Stimulated activated CD8-positive, alpha-beta memory T cell treated with anti-CD3 and anti-CD28 coated beads, Interleukin-7, amount 100 ng/mL, for 24 hours (primary cell): ENCODE measurements at places on chromosomes 16 and 17.

- DNase-seq, result no peak
These were observed 17.1 kb upstream of the NAGLU start for GRCh38 chr17:42518755-42519545.

DNA sequence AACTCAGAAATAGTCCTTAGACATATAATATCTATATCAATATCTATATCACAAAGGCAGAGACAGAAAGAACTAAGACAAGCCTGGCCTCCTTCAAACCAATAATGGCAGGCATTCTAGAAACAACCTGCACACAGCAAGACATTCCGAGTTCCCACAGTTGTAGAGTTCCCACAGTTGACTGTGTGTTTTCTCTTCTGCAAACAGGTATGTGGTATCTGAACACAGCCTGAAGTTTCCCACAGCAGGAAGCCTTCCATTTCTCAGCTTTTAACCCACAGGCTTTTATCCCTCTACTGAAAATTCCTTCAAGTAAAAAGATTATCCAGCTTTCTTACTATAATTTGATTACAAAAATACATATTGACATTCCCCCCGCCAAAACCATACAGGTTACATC is 73.9 kb downstream of the ZZEF1 start:
- no peak for DNase-seq

GRCh38 chr16:81495321-81496234 is 51.0 kb downstream of the CMIP start:
- DNase-seq, result no peak

GRCh38 chr17:79029327-79030009 is 5.5 kb downstream of the C1QTNF1 start:
- DNase-seq, result no peak

DNA sequence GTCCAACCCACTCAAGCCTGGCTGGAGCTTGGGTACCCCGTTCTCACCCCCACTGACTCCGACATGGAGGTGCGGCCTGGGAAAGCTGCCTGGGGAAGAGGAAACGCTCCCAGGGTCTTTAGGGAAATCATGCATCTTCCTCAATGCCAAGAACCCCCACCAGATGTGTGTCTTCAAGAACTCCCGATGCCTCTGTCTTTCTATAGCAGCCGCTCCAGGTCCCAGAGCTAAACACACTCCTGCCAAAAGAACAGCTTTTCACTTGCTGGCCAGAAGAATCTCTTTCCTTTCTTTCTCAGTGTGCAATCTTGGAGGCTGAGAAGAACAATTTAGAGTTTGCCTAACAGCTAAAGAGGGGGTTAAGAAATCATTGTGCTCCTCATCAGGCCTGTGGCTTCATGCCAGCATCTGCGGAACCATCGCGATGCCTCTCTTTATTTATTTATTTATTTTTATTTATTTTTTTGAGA is 41.1 kb upstream of the MTSS2 start:
- no peak for DNase-seq

GRCh38 chr17:18109935-18110485 is 1.5 kb downstream of the MYO15A start:
- no peak for DNase-seq

DNA sequence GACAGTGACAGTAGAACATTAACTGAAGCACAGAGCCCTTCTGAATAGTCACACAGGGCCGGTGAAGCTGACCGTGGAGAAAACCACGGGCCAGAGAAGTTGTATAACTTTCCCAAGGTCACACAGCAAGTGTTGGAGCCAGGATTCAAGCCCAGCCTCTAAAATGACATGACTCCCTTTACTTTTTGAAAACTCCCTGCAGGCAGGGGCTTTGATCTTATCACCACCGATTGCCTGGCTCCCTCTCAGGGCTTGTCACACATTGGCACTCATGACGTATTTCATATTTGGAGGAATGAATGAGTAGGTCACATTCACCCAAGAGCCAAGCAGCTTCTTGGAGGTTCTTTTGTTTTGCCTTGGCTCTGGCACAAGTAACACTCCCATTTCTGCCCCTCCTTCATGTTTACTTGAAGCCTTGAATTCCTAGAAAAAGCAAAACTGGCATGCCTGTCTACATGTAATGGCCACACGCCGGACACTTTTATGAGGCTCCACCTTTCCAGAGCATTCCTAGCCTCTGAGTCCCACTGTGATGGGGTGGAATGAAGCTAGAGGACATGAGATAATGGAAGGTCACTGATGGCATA is 13.3 kb upstream of the RBBP6 start:
- no peak for DNase-seq

GRCh38 chr17:49997773-49998703 is 3.0 kb upstream of the DLX3 start:
- peak; percentile 67 for DNase-seq

DNA sequence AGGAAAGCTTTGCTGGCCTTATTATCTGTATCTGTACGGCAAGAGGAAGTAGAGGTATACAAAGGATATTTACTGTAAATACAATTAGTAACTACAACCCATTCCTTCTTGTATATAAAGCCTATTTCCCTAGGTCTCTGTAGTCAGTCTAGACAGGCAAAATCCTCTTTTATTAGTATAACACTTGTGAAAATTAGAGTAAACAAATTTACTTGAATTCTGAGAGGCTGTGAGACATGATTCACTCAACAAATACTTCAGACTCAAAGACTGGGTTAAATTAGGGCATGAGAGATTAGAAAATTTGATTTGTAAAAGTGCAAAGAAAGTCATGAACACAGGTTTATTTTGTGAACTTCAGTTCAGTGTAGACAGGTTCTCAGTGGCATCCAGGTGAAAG is 30.9 kb upstream of the CDH8 start:
- DNase-seq, result no peak

GRCh38 chr17:80010283-80010858 is 25.3 kb downstream of the TBC1D16 start:
- no peak for DNase-seq

DNA sequence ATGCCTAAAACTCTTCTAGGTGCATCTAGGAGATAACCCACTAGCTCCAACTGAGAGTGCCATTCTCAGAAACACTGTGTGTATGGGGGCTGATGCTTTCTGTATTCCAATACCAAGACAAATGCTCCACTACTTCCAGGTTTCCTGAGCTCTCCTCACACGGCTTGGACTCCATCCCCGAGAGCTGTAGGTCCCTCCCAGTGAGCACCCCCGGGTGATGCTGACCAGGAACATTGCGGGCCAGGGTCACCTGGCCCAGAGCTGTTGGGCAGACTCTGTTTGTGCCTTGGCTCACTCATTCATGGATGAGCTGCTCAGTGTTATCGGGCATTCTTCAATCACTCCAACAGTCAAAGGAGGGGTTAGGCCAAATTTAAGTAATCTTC is 7.0 kb downstream of the CUEDC1 start:
- no peak for DNase-seq

- no peak for DNase-seq
These were observed 236.0 kb downstream of the IRF8 start for GRCh38 chr16:86134802-86135461.

GRCh38 chr16:70553645-70554044 is 30.0 kb downstream of the SF3B3 start:
- DNase-seq, result no peak

- DNase-seq, result no peak
These were observed 29.3 kb upstream of the CIBAR2 start for GRCh38 chr16:85141491-85142128.

DNA sequence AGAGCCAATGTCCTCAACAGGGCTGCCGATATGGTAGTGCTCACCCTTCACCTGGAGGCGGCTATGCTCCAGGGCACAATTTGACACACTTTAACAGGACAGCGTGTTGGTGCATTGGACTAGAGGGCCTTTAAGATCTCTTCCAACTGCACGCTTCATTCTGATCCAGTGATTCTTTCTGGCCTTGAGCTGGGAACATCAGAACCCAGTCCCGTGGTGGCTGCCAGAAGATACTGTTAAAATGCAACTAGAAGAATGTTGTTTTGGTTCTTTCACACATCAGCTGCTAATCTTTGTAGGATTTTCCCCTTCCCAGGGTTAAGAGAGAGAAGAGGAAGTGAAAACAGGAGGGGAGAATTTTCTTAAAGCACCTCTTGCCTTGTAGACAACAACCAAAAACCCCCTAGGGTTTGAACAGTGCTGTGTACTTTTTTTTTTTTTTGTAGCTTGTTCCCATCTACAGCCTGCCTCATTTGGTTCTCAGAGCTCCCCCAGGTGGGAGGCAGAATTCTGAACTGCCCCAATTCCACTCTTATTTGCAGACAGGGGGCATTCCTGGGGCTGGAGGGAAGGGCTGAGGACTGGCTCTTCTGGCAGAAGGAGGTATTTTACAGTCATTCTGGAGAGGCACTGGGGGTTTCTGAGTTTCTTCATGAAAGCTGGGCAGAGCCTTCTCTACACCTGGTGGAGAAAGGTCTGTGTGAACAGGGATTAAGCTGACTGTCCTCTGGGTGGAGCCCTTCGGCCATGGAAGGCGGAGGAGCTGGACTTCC is 32.4 kb downstream of the SMARCE1 start:
- no peak for DNase-seq

- DNase-seq, result no peak
These were observed 24.8 kb downstream of the ITPRIPL2 start for GRCh38 chr16:19138601-19139000.

GRCh38 chr16:69822174-69822935 is 60.2 kb downstream of the WWP2 start:
- no peak for DNase-seq

DNA sequence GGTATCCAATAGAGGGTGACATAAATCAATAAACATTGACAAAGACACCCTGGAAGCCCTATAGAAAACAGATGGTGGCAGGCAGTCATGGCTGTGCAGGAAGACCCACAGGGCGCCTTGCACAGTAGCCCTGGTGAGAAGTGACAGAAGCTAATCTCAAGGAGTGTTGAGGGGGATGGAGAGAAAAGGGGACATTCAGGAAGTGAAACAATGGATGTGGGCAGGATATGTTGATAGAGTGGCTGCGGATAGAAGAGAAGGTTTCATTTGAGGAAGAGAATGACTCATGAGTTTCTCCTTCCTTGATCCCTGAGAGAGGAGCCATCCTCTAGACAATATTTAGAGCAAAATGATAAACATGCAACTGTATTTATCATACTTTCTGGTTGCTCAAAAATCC is 468.8 kb upstream of the HSBP1 start:
- DNase-seq, result no peak
